Omental fat pad (tissue), 4 donors: ENCODE measurements at places on chromosomes 16 and 17. TPM values are rescaled to one million over a fixed set of nuclear protein-coding genes. Genes with fewer than 3 reads are reported as not detected.

DNA sequence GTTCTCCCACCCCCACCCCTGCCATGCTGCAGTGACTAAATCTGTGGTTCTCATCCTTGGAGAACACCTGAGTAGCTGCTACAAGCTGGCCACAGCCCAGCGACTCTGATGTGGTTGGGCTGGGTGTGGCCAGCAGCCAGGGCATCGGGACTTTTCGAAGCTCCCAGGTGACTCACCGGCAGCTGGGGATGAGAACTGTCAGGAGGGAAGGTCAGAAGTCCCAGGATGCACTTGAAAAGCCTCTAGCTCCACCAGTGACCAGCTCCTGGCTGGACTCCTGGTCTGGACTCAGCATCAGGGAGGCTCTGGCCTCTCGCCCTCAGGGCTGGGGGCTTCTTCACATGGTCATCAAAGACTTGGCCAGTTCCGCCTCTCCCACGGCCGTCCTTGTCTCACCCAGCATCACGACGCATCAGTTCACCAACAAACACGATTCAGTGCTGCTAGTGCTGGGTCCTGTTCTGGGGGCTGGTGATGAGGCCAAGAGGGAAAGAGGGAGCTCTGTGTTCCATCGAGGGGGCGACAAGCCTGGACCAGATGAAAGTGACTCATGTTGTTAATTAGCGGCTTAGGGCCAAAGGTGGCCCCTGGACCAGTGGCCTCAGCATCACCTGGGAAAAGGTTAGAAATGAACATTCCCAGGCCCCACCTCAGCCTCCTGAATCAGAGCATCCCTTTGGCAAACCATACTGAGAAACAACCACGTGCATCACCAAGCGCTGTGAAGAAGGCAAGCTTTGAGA lies 3.9 kb upstream of the C17orf99 start:
- DNase-seq = no peak

The SLC2A4 gene
- 8.9 TPM for total RNA-seq

The AOC2 gene
- 4.4 TPM for total RNA-seq

The FNDC8 gene
- total RNA-seq = not detected

- no peak for DNase-seq
Observed at GRCh38 chr17:39801055-39801454, 63.1 kb downstream of the IKZF3 start.

GRCh38 chr16:49635591-49636581 lies 220.0 kb downstream of the ZNF423 start:
- DNase-seq = no peak

GRCh38 chr16:68760671-68761275 lies 23.7 kb downstream of the CDH1 start:
- no peak for DNase-seq

The SLC12A3 gene
- not detected for total RNA-seq

The FBRS gene
- total RNA-seq = 15.4 TPM

The GAST gene
- total RNA-seq = not detected

The REXO5 gene
- 3.2 TPM for total RNA-seq

The APOBR gene
- 3.7 TPM for total RNA-seq

GRCh38 chr17:45404870-45405249 lies 27.8 kb downstream of the ARHGAP27 start:
- no peak for DNase-seq

DNA sequence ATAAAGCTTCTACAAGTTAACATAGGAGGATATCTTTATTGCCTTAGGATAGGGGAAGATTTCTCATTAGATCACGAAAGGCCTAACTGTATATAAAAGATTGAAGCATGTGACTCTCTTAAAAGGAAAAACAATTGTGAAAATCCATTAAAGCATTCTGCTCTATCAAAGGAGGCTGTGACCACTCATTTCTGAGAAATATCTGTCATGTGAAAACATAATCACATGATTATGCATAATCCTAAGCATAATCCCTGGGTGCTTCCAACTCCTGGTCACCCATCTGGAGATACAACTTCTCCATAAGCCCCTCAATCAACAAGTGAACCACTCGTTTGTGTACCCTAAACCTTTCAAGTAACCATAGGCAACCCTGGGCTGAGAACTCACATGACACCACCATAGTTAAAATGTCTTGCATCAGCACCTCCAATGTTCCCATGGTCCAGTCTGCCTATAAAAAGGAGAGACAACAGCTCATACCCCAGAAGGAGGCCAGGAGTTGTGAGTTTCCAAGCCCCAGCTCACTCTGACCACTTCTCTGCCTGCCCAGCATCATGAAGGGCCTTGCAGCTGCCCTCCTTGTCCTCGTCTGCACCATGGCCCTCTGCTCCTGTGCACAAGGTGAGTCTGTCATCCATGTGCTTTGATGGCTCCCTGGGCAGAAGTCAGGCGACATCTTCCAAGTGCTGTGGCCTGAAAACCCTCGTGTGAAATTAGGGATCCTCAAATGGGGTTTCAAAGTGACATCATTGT lies at the start of gene CCL18:
Gene CCL18 (plus strand): TSS at position 487 of the 756 bp plus-strand sequence. CDS start 71 bp downstream, at position 558.
- no peak for DNase-seq

- DNase-seq = no peak
Observed at GRCh38 chr16:31331141-31331764, 23.7 kb upstream of the ITGAX start.

The DPEP2 gene
- total RNA-seq = 8.7 TPM

- DNase-seq = no peak
Observed at GRCh38 chr16:77043076-77043475, 147.9 kb upstream of the MON1B start.

DNA sequence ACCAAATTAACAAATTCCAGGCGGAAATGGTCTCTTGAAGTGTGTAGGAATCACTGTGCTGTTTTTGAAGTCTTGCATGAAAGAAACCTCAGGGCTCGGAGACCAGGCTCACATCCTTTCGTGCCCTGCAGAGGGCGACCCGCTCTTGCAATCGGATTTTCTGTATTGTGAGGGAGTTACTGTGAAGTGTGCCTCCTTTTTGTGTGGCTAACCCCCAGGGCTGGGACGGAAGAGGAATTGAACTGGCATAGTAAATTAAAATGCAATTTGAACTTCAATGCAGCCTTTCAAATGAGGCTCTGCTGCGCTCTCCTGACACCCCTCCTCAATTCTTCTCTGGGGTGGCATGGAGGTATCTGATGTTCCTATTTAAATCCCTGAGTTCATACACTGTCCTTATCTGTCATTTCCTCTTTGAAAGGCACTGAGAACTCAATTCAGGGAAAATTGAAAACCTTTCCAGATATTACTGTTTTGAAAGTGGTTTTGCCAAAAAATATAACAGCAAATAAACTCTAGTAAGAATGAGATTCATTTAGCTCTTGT lies 51.5 kb upstream of the MGAT5B start:
- DNase-seq = no peak

The COIL gene
- total RNA-seq = 9.6 TPM

DNA sequence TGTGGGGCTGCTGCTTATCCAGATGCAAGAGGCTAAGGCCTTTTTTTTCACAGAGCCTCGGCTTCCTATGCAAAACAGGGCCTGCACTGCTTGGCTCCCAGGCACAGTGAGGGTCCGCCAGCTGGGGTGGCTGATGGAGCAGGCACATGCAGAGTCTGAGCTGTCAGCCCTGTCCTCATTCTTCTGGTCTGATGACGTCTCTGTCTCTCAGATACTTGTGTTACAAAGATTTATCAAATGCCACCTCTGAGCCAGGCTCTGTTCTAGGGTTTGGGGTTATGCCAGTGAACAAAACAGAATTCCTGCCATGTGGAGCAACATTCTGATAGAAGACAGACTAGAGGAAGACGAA lies 4.8 kb downstream of the RNF40 start:
- no peak for DNase-seq

- no peak for DNase-seq
Observed at GRCh38 chr16:72736074-72736473, 311.9 kb downstream of the ZFHX3 start.

DNA sequence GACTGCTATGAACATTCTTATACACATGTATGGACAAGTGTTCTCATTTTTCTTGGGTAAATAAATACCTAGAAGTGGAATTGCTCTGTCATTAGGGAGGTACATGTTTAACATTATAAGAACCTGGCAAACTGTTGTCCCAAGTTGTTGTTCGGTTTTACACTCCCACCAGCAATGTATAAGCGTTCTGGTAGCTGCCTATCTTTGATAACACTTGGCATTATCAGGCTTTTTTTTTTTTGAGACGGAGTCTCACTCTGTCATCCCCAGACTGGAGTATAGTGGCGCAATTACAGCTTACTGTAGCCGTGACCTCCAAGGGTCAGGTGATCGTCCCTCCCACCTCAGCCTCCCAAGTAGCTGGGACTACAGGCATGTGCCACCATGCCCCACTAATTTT lies 16.3 kb downstream of the ATAD5 start:
- no peak for DNase-seq
